ENCODE measurements at places on chromosomes 4 and X.

- no peak for DNase-seq
Measured at GRCh38 chr4:159212675-159213293, 109.9 kb downstream of the RAPGEF2 start.

DNA sequence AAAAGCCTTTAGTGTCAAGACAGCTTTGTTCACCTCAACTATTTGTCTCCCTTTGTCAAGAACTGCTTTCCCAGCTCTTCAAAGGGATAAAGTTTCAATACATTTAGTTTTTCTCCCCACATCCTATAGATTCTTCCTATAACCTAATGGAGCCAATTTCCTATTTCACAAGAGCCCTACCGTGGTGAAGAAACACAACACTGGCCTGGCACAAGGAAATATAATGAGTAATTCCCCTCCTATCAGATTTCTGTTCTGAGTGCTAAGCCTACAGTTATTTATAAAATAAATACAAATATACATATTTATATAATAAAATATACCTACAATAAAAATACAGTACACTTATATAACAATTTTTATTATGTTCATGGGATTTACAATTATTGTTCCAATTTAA is 89.9 kb downstream of the SHISA3 start:
- DNase-seq: no peak

GRCh38 chrX:11427453-11428071 is 134.3 kb downstream of the AMELX start:
- peak; percentile 20 for DNase-seq

DNA sequence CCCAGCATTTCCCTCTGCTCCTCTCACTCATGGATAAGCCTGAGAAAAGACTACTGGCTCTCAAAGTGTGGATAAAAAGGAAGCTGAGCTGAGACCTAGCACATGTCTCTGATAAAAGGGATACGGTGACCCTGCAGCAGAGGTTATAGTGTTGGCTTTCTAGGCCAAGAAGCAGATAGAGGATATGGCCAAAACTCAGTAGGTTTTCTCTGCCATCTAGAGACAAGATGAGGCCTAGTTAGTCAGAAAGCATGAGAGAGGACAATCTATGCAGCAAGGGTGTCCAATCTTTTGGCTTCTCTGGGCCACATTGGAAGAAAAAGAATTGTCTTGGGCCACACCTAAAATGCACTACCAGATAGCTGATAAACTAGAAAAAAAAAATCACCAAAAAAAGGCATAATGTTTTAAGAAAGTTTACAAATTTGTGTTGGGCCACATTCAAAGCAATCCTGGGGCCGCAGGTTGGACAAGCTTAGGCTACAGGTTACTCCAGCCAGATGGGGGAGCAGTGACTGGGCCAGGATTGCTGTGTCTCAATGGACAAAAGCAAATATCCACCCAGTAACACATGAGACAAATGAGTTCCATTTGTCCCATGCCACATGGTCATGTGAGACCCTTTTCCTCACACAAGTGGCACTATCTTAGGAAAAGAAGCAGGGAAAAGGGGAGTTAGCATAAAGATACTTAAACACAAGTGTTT is 411.4 kb downstream of the INPP4B start:
- no peak for DNase-seq

DNA sequence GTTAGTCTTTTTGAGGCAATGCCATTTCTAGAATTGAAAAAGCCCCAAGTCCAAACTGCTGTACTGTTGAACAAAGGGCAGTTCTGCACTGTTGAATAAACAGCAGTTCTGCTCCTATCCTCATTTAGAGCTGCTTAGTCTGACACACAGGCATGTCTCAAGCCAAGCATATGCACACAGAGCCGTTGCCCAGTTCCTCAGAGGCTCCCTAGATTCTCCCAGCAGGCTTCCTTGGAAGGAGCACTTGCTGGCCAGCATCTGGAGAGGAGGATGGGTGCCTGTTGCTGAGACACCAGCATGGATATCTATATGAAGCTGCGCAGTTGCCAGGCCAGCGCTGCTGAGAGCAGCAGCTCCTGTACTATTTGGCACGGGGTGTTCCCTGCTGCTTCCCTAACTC is 138.3 kb upstream of the USP38 start:
- DNase-seq: no peak

DNA sequence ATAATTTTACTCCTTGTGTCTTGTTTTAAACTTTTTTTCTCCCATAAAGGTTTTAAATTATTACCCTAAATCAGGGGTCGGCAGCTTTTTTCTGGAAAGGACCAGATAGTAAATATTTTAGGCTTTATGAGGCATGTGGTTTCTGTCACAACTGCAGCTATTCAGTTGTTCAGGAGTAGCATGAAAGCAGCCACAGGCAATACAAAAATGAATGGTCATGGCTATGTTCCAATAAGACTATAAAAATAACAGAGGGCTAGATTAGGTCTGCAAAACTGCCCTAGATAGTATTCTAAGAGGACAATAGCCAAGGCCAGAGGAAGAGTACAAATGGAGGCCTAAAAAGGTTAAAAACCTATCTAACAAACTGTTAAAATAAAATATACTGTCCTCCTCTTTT is 24.6 kb downstream of the HERC5 start:
- no peak for DNase-seq

DNA sequence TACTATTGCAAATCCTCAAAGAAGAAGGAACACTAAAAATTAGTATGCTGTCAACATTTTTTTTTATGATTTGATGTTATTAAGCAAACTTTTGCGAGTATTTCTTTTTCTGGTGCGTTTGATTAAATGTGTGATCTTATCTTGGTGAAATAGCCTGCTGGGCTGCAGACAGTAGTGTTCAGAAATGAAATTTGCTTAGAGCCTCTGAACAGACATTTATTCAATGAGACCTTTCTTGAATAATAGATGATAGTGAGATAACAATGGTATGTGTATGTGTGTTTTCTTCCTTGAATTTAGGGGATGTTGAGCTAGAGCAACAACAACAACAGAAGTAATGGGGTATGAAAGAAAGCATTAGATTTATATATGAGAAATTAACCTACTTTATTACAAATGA is 12.7 kb downstream of the ADGRL3 start:
- no peak for DNase-seq

DNA sequence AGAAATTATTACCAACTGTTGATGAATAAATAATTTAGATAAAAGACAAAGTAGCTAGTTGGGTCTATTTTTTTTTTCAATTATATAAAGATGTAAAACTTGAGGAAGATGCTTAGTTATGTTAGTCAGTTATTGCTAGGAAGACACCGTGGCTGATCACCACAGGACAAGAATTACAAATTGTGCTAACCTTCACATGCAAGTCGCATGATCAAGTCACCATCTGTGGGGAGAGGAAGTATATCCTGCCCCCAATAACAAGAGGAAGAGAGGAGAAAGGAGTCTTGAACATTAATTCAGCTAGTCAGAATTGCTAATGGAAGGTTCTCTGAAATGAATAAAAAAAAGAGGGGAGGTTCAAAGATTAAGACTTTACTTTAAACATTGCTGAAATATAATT is 52.3 kb downstream of the CPEB2 start:
- DNase-seq: no peak

DNA sequence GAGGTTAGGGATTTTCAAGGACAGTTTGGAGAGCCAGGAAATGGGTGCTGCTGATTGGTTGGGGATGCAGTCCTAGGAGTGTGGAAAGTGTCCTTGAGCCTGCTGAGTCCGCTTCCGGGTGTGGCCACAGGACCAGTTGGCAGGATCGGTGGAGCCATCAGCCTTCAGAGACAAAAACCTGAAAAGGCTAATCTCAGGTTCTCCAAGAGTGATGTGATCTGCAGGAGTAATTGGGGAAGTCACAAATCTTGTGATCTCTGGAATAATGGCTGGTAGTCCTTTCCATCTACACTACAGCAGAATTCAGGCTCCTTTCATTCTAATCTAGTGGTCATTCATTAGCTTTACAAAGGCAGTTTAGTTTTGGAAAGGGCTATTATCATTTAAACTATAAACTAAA is 55.9 kb upstream of the BMP2K start:
- no peak for DNase-seq

DNA sequence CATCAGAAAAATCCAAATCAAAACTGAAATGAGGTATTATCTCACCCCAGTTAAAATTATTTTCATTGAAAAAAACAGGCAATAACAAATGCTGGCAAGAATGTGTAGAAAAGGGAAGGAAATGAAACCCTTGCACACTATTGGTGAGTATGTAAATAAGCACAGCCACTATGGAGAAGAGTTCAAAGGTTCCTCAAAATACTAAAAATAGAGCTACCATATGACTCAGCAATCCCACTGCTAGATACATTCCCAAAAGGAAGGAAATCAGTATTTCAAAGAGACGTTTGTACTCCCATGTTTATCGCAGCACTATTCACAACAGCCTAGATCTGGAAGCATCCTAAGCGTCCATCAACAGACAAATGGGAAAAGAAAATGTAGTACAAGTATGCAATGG is 932.4 kb downstream of the PCDH18 start:
- no peak for DNase-seq

DNA sequence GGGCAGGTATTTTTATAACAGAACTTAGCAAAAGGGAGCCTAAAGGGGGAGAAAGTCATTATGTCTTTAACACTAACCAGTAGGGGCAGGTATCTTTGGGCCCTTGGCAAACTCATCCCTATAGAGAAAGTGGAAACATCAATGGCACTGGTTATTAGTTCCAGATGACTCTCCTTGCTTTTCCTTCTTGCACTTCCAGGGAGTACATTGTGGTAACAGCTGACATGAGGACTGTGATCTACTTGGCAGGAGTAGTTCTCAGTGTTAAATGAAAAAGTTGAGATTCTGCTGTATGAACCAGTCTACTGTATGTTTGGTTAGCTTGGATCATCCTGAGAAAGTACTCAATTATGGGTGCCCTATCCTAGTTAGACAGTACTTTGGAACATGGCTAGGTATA is 93.6 kb downstream of the ATXN3L start:
- no peak for DNase-seq

- no peak for DNase-seq
Measured at GRCh38 chr4:84529169-84529751, 30.2 kb upstream of the NKX6-1 start.

GRCh38 chrX:35741142-35741541 is 57.0 kb upstream of the MAGEB16 start:
- no peak for DNase-seq

DNA sequence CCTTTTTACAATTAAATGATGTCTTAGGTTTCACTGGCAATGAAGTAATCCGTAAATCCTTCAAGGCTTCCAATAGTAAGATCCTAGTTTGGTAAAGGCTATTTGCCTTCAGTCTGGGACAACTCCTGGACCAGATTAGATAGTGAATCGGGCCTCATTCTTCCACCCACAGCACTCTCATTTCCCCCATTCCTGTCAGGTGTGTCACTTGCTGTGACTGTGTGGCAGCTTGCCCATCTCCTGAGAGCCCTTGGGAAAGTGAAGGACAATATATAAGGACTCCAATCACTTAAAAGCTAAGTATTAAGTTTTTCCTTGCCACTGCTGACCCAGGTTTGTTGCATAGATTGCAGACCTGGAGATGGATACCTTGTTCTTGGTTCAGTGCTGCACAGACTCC is 3.3 kb upstream of the GASK1B start:
- no peak for DNase-seq

DNA sequence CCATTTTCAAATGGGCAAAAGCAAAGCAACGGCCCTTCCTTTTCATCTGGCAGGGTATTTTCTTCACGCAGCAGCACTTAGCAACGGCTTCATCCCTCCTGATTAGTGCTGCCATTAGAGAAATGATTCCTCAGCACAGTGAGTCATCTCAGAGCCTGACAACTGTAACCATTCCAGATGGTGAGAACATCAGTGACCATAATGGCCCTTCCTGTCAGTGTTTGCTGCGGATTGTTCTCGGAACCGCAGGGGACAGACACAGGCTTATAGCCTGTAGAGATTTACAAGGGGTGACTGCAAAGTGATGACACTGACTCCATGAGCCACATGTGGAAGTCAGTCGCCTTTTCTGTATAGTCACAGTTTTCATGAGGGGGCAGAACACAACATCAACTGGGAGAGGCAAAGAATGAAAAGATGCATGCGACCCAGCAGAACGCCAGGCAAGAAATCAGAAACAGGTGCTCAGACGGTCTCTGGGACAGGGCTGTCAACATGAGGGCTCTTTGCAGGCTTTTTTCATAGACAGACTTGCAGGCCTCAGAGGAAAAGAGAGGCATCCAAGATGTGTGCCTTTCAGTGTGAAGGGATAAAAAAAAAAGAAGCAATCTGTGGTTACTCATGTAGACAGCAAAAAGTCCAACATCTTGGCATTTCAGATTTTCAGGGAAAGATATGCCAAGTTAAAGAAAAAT is 69.9 kb upstream of the FBXW7 start:
- DNase-seq: no peak

DNA sequence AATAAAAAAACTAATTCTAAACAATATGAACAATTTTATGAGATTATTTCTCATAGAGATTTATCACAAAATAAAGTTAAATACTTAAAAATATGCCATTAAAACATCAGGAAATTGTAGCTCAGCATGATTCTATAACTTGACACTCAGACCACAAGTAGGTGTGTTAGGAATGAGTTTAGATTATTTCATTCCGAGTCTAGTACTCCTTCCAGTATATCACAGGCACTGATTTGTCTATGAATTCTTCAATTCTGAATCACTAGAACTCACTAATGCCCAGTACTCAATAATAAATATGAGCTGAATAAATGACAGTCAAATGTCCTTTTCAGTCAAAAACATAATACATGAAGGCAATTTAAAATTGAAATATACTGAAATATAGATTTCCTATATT is 22.2 kb downstream of the BOD1L1 start:
- no peak for DNase-seq

GRCh38 chr4:113383111-113383785 is 333.8 kb downstream of the ANK2 start:
- DNase-seq: no peak

- no peak for DNase-seq
Measured at GRCh38 chrX:40483502-40483901, 97.3 kb upstream of the ATP6AP2 start.

GRCh38 chr4:152848508-152848907 is 68.8 kb downstream of the ARFIP1 start:
- DNase-seq: no peak

DNA sequence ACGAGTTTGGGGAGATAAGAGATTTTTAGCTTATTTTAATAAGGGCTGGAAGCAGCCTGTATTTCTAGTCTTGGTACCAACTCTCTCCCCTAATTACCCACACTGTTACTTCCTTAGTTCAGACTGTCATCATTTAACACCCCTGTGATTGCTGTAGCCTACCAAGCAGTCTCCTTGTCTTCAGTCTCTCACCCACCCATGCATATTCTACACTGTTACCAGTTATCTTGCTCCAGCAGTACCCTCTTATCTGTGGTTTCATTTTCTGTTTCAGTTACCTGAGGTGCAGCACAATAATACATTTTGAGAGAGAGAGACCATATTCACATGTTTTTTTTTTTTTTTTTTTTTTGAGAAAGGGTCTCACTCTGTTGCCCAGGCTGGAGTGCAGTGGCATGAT is 80.2 kb downstream of the DIAPH2 start:
- no peak for DNase-seq

DNA sequence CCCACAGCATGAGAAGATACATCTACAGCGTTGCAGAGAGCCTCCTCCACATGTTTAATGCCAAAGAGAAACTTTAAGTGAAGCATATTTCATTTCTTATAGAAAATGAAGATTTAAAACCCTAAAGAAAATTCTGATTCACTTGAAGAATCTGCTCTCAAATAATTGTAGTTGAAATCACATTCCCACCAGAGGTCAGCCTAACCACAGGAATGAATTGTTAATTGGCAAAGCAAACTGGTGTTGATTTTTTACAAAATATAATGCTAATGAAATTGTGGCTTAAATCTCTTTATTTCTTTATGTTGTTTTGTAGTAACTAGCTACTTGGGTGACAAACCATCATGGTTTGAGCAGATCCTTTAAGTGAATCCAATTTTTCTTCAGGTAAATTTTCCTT is 31.1 kb upstream of the WDR17 start:
- no peak for DNase-seq

Data from CD4-positive, alpha-beta T cell treated with Interleukin-15 for 1 hour (primary cell).